ENCODE measurements at places on chromosomes 11 and 22.

- no peak for DNase-seq
Measured at GRCh38 chr11:126951465-126951864, 49.1 kb downstream of the KIRREL3 start.

GRCh38 chr22:30272781-30273601, 6.3 kb upstream of the OSM start:
- no peak for DNase-seq

- DNase-seq: no peak
Measured at GRCh38 chr11:107859459-107860239, 1.1 kb upstream of the SLC35F2 start.

- DNase-seq: no peak
Measured at GRCh38 chr22:49879871-49880270, 26.2 kb downstream of the ZBED4 start.

DNA sequence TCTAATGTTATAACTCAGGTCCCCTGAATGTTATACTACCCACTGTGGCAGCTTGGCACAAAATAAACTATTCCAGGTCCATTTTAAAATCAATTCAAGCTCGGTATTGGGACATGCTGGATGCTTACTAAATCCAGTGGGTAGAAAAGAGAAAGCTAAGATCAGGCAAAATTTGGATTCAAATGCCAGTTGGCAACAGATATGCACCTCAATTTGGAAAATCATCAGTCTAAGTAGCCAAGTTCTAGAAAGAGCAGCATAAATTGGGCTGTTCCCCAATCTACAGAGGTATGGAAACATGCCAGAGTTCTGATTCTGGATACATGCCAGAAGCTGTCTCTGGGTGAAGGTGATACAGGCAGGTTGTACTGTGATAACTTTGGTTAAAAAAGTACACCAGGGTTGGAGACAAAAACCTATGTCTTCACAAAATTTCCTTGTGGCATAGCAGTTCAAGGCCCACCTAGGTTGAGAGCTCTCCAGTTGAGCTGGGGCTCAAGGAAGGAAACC, 427.8 kb downstream of the LRRC4C start:
- DNase-seq: no peak

DNA sequence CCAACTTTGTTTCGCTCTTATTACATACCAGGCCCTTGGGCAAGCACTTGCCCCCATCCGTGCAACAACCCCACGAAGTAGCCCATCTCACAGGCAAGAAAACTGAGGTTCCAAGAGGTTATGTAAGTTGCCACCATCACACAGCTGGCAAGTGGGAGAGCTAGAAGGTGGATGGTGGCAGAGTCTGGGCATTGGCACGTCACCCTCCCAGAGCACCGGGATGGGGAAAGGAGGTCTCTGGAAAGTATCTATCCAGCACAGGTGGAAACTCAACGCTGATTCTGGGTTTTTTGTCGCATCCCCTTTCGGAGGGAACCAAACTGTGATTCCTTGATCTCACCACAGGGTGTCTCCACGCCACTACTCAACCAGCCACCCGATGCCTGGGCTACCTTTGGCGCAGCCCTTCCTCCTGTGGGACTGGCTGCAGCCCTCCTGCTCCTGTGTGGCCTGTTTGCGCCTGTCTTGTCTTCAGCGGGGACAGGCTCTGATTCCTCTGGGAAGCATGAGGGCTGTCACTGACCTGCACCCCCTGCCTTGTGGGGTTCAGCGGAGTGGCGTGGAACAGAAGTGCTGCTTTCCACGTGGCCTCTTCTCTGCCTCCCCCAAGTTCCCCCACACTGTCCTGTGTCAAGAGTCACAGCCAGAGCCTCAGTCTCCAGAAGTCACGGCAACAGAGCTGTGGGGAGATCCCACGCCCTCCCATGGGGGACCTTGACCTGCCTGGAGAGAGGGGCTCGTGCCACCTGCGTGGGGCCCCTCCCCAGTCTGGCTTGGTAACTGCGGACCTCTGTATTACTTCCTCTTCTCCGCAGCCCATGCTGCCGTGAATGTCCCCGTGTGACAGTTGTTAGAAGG, 34.4 kb upstream of the TRIM29 start:
- DNase-seq: peak; percentile 74

DNA sequence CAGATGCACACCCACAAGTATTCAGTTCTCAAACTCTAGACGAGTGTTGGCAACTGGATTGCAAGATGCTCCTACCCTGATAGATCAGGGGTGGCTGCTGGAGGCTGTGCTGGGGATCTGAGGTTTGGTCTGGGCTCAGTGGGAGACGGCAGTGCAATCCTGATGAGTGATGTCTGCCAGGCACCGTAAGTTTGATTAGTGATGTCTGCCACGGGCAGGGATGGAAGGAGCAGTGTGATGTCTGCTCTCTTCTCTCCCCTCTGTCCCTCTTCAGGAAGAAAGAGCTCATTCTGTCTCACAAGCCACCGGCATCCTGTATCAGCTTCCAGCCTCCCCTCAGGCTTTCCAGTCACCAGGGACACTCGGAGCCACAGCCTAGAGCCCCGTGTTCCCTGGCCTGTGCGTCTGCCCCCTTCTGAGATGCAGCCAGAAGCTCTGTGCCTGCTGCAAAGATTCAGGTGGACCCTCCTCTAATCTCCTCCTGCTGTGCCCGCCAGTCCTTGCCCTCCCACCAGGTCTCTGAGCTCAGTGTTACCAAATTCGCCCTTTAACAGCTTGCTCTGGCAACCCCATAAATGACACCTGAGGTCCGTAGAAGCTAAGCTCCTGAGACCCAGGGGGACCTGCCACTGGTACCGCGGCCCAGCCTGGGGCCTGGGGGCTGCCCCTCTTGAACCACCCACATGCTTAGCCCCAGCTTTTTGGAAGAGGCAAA, 19.9 kb downstream of the TP53I11 start:
- no peak for DNase-seq

DNA sequence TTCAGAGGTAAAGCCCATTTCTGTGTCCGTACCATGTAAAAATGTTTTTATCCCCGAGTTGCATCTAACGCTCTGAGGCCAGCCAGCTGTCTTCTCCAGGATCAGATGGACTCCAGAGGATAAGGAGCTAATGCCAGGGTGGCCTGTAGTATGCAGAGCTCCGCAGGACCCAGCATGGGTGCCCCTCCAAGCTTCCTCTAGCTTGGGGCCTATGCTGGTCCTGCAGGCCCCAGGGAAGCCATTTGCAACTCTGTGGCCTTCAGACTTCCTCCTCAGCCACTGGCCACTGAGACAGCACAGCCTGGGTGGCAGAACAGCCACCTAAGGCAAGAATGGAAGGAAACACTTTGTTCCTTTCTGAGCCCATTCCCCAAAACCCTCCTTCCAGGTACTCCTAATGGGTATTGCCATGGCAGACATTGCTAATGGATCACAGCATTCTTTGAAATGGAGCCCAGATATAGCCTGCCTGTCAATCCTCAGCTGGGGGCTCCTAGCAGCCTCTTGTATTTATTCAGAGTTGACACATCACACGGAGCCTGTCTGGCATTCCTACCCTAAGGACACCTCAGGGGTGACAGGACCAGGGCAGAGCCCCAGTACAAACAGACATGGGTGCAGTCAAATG, 4.7 kb downstream of the ADA2 start:
- DNase-seq: no peak

GRCh38 chr22:24695060-24695459, 79.5 kb downstream of the PIWIL3 start:
- DNase-seq: no peak

GRCh38 chr11:128463979-128464378, 123.4 kb downstream of the ETS1 start:
- DNase-seq: no peak

DNA sequence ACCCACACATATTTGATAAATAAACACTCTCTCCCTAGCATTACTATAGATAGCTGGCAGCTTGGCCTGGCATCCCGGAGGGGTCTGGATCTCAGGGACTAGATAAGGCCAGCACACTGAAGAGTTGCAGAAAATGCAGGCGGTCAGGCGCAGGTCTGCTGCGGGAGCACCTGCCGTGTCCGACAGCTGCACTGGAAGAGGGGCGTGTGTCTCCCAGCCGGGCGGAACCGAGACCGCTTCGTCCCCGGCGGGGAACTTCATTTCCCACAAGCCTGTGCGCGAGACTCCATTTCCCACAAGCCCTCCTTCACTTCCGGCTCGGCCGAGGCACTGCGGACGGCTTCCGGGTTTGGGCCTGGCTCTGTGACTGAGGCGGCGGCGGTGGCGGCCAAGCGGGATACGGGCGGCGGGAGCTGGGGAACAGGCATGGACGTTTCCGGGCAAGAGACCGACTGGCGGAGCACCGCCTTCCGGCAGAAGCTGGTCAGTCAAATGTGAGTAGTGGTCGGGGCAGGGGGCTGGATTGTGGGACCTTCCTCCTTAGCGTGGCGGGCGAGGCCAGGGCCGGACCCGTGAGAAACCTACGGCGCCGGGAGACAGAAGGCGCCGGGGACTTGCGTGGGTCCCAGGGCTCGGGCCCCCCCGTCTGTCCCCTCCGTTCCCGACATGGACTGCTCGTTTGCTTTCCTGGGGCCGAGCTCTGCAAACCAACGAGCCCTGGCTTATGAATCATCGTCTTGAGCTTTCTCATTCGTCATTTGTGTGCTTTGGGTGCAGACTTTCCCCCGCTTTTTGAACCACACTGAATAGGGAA, at the start of gene MED15:
TSS of gene MED15 (plus strand) at position 358 of the 814 bp plus-strand sequence. CDS start at position 427, 69 bp downstream.
- peak; percentile 90 for DNase-seq

DNA sequence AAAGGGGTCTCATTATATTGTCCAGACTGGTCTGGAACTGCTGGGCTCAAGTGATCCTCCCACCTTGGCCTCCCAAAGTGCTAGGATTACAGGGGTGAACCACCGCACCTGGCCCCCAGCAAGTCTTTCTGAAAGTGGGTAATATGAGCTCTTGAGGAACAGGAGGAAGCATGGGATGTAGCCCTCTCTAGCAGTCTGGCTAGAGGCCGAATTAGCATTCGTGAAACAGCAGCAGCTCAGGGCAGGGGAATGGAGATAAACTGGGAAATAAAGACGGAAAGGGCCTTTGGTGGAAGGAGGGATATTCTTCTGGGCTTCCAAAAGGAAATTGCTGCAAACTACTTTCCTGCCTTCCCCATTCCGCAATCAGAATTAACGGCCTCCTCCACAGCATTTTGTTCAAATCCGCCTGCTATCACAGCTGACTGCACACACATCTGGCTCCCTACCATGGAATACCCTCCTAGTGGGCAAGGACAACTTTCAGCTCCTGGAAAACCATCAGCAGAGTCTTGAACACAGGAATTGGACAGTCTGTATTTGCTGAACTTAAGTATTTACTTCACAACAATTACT, 44.3 kb downstream of the MICAL3 start:
- DNase-seq: no peak

DNA sequence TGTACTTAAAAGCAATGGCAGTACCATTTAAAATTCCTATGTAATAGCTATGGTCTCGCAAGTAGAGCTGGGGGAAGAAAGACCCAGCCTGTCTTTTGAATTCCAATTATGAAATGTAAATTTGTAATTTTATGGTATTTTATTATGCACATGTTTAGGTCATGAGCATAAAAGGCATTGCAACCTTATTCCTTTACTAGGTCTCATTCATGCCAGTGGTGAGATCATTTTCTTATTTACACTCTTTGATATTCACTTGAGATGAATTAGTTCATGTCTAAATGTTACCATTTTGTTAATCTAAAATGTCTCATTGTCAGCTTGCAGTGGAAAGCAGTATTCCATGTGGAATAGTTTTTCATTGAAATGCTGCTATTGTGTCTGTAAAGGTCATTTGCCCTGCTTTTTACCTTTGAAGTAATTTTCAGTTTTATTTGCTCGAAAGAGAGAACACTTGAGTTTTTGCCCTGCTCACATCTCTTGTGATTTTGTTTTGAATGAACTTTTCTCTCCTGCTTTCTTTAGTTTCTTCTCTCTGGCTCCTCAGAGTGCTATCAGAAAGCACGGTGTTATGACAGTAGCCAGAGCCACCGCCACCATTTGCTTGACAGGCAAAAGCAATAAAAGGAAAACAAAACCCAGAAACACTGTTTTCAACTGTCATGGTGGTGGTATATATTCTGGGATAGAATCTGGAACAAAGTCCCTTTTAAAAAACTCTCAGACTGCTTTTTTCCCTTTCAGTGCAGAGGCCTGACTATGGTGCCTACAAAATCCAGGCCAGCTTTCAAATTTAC, 37.2 kb upstream of the RAG2 start:
- DNase-seq: no peak

DNA sequence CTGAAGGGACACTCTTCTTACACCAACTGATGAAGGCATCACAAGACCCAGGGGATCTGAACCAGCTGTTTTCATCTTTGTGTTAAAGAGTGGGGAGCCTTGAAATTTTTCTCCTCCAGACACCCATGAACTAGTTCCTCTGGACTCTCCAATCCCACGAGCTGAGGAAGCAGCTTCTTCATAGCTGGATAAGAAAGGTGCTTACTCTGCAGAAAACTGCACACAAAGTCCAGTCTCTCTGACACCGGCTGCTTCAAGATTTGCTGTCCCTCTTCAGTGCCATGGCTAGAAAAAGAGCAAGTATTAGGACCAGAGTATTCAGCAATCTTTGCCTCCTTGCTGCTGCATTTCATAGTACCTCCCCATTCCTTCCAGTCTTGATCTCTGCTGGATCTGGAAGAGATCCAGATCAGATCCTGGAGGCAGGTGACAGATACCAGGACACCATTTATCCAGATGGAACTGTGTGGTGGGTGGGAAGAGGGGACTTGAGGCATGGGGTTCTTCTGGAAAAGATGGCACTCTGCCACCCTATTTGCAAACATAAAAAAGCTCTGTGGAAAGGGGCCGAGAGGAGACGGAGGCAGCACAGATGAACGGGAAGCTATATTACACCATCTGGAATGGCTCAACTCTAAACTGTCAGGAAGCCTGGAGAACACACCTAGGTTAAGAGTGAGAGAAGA, 25.5 kb downstream of the IL18BP start:
- DNase-seq: no peak

Measured in muscle of arm (tissue), 14 donors.